ENCODE measurements at places on chromosomes 5 and 9.
A peak's percentile ranks its signal among the peaks of the same experiment; 100 is the strongest.

- DNase-seq, result peak; percentile 57
Observed at GRCh38 chr5:172173564-172174153, 14.4 kb downstream of the STK10 start.

DNA sequence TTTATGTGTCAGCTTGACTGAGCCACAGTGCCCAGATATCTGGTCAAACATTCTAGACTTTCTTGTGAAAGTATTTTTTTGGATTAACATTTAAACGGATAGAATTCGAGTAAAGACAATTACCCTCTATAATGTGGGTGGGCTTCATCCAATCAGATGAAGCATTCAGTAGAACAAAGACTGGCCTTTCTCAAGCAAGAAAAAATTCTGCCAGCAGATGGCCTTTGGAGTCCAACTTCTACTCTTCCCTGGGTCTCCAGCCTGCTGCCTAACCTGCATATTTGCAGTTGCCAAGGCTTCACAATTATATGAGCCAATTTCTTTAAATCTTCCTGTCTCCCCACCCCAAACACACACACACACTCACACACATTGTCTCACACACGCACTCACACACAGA is 86.4 kb downstream of the MED10 start:
- DNase-seq, result no peak

DNA sequence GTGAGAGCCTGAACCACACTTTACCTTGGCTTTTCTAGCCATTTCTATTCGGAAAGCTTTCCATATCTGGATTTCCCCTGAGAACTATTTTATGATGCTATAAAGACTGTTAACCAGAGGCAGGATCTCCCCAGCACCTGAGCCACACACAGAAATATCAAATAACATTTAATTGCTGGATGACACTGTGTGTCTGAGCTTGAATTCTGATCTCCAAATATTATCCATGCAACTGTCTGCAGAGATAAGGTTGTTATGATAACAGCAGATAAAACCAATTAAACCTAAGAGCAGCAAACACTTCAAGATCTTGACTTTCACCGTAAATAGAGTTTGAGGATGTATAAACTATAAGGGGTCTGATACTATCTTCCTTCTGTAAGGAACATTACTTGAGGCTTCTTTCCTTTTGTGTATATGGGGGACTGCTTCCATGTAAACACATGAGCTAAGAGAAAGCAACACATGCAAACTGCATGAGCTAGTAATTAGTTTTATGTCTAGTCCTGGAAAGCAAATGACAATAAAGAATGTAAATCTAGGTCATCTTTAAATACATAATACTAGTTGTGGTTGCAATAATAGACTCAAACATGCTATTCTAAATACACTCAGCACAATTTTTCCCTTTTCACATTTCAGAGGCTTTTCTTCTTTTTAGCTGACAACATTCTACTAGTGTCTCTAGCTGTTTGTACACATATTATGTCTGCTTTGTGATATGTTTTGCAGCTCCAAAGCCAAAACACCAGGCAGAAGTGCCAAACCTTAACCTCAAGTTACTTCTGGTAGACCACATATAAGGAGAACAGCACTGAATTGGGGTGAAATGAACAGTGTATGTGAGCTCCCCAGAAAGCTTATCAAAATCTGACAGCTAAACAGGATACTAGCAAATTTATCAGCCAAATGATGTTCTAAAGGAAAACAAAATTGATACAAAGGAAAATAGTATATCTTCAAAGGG is 136.5 kb downstream of the EFNA5 start:
- DNase-seq, result no peak

DNA sequence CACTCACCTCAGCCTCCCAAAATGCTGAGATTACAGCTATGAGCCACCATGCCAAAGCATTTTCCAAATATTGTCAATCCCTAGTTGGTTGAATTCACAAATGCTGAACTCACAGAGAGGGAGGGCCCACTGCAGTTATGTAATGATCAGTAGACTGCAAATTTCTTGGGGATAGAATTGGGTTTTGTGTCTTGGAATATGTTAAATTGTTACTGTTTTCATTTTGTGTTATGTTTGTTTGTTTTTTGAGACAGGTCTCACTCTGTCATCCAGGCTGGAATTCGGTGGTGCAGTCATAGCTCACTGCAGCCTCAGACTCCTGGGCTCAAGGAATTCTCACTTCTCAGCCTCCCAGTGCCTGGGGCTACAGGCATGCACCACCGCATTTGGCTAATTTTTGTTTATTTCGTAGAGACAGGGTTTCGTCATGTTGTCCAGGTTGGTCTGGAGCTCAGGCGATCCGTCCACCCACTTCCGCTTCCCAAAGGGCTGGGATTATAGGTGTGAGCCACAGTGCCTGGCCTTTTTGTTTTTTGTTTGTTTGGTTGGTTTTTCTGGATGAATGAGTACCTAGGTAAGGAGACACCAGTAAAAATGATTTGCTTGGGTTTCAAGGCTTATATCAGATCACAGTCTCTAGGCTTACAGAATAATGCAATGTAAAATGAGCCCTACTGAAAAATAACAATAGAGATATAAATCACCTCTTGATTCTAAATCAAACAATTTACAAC is 31.5 kb upstream of the LMNB1 start:
- DNase-seq, result no peak

- DNase-seq, result no peak
Observed at GRCh38 chr5:143593723-143594122, 190.2 kb upstream of the NR3C1 start.

GRCh38 chr9:68739621-68740174 is 34.7 kb downstream of the PIP5K1B start:
- no peak for DNase-seq

GRCh38 chr5:102711525-102712385 is 43.4 kb upstream of the PAM start:
- no peak for DNase-seq

DNA sequence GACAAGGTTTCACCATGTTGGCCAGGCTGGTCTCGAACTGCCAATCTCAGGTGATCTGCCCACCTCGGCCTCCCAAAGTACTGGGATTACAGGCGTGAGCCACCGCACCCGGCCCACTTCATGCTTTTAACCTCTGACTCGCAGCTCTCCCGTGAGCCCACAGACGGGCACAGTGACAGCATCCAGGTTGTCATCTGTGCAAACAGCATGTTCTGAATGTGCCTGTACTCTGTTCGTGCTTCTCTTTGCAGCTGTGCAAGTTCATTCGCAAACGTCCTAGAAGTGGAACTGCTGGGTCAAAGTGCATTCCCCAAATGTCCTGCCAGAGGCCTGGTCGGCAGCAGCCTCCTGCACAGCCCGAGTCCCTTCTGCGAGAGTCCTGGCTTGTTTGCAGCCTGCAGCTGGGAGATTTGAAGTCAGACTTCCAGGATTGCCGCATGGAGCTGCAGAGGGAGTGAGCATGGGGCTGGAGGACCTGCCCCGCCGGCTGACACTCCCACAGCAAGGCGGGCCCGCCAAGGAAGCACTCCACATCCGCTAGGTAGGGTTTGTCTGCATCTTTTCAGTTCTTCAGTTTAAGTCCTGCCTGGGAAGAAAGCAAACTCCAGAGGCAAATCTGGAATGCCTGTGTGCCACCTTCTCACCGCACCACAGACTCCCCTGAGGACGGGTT is 3.4 kb downstream of the BRD3OS start:
- DNase-seq, result no peak

GRCh38 chr9:125574126-125574877 is 132.7 kb downstream of the MAPKAP1 start:
- no peak for DNase-seq

DNA sequence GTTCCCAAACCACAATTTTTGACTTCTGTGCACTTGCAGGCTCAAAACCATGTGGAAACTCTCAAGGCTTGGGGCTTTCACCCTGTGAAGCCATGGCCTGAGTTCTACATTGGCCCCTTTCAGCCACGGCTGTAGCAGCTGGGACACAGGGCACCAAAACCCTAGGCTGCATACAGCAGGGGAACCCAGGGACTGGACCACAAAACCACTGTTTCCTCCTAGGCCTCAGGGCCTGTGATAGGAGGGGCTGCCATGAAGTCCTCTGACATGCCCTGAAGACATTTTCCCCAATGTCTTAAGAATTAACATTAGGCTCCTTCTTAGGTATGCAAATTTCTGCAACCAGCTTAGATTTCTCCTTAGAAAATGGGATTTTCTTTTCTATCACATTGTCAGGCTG is 312.1 kb upstream of the TUSC1 start:
- DNase-seq, result no peak

GRCh38 chr9:105828596-105829213 is 134.4 kb downstream of the TMEM38B start:
- no peak for DNase-seq

GRCh38 chr5:58759745-58760144 is 176.9 kb downstream of the RAB3C start:
- no peak for DNase-seq

DNA sequence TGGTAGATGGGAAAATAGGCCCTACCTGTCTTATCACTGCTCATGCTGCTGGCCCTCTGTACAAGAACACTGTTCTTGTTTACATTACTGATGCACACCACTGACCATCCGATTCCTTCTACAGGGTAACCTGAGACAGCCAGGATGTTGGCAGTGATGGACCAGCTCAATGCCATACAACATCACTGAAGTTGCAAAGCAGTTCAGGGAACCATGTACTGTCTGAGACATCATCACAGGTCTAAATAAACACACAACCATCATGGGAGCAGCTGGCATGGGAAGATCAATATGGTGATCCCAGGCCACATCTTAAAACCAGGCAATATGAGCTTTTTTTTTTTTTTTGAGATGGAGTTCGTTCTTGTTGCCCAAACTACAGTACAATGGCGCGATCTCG is 59.0 kb downstream of the IARS1 start:
- DNase-seq, result no peak

- no peak for DNase-seq
Observed at GRCh38 chr9:20219437-20219836, 402.9 kb downstream of the MLLT3 start.

DNA sequence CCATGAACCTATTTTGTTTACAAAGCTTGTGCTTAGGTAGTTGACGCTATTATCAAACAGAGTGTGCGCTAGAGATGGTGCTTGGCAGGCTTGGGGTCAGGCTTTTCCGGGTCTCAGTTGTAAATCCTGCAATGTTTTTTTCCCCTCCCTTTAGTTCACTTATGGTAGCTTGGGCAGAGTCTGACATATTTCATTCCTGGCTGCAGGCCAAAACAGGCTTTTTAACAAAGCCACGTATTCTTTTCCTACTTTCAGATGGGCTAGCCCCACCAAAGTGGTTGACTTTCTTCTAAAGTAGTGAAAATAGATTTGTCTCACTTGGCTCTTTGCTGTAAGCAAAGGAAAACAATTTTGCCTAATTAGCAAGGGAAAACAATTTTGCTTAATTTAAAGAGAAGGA is 58.0 kb upstream of the FBN2 start:
- DNase-seq, result no peak

- no peak for DNase-seq
Observed at GRCh38 chr5:111636736-111637135, 120.3 kb downstream of the NREP start.

DNA sequence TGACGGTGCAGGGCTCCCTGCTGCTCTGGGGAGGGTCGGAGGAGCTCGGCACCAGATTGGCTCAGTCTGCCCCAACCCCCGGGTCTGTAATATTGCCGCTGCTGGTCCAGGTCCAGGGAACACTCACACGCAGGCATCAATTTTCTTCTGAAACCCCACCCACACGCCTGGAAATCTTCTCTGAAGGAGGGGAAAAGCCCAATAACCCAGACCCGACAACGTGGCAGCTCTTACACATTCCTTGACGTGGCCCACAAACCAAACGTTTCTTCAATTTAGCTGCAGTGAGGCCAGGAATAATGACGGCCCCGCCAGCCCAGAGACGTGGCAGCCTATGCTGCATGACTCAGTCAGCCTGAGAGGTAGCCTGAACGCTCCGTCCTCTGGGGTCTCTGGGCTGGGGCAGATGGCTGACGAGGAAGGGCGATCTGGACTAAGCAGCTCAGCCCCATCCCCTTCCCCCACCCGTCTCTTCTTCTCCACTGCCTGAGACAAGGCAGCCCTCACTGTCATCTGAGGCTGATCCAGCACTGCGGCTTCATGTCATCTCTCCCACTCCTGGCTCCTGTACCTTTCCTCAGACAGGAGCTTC is 9.9 kb upstream of the SPARC start:
- DNase-seq, result no peak

GRCh38 chr9:27351438-27351837 is 54.5 kb upstream of the EQTN start:
- no peak for DNase-seq

GRCh38 chr9:32644698-32645097 is 9.2 kb upstream of the TAF1L start:
- DNase-seq, result no peak

GRCh38 chr5:108201721-108202120 is 180.2 kb downstream of the FBXL17 start:
- DNase-seq, result no peak

GRCh38 chr9:72914750-72915149 is 38.1 kb downstream of the ALDH1A1 start:
- no peak for DNase-seq

GRCh38 chr5:64269164-64269563 is 103.5 kb downstream of the RNF180 start:
- DNase-seq, result no peak

DNA sequence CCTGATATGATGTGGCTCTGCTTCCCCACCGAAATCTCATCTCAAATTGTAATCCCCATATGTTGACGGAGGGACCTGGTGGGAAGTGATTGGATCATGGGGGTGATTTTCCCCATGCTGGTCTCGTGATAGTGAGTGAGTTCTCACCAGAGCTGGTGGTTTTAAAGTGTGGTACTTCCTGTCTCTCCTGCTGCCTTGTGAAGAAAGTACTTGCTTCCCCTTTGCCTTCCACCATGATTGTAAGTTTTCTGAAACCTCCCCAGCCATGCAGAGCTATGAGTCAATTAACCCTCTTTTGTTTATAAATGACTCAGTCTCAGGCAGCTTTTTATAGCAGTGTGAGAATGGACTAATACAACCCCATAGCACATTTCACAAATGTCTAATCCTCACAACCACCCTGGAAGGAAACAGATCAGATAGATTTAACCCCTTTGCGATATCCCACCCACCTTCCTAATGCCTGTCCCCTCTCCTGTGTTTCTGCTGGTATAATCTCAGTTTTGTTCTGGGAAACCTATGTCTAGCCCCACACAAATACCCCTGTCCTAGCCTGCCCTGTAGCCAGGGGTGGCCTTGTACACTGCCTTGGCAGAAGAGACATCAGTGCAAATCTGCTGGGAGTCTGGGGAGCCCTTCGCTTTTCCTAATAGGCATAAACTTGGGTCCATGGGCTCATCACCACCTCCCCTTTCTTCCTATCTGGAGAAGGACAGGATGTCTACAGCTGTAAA is 157.0 kb upstream of the RAI14 start:
- peak; percentile 6 for DNase-seq

- no peak for DNase-seq
Observed at GRCh38 chr9:125897481-125897880, 150.3 kb downstream of the PBX3 start.

Data from stimulated activated CD8-positive, alpha-beta memory T cell treated with anti-CD3 and anti-CD28 coated beads, Interleukin-4, amount 100 ng/mL, for 24 hours (primary cell).